RWPE2 (cell line): ENCODE measurements at places on chromosomes 12 and 14.

DNA sequence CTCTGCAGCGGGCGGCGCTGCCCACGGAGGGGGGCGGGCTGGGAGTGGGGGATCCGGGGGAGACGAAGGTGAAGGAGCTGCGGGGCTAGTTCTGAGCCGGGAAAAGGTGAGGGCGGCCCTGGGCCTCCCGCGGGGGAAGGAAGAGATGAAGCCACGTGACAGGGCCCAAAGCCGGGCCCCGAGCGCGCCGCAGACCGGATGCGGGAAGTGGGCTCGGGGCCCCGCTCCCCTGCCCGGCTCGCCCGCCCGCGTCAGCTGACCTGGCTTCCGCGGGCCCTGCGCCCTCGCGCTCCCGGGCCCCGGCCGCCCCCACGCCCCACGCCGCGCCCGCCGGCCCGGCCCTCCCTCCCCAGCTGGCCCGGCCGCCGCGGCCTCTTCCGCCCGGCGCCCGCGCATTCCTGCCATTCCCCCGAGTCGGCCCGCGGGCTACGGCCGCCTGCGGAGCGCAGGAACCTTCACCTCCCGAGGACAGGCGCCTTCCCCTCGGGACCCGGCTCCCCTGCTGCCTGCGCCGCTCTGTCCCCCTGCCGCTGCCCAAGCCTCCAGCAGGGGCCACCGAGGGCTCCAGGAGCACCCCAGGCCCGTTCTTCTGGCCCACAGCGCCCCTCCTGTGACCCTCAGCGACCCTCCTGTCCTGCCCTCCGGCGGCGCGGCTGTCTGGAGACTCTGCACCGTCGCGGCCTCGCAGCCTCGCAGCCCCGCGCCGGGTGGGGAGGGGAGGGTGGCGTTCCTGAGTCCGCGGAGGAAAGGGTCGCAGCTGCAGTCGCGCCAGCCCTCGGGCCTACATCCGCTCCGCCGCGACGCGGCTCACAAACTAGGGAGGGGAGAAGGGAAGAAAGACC lies 20.4 kb downstream of the NINJ2 start:
- no peak for DNase-seq

DNA sequence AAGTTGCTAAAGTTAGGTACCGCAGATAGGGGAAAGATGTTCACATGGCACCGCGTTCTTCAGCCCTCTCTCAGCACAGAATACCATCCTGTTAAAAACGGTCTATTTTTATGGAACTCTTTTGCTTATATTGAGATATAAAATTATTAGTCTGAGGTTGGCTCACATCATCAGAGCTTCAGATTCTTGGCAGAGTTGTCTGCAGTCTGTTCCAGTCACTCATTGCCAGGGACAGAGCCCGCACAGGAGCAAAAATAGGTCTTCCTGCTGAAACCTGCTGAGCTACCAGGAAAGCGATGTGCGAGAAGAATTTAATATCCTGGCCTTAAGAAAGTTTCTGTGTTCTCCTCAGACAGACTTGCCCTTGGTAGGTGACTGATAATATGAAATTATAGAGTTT lies 249.8 kb downstream of the VRK1 start:
- DNase-seq: no peak

- DNase-seq: no peak
These were observed 178.1 kb upstream of the DDHD1 start for GRCh38 chr14:53331247-53331646.

GRCh38 chr12:52636592-52637258 lies 15.3 kb downstream of the KRT2 start:
- DNase-seq: no peak

- DNase-seq: no peak
These were observed 5.8 kb downstream of the WSB2 start for GRCh38 chr12:118055144-118055557.

- no peak for DNase-seq
These were observed 35.8 kb downstream of the BCAT1 start for GRCh38 chr12:24913130-24913529.

- DNase-seq: no peak
These were observed 101.7 kb downstream of the CACNA1C start for GRCh38 chr12:2154521-2154920.

DNA sequence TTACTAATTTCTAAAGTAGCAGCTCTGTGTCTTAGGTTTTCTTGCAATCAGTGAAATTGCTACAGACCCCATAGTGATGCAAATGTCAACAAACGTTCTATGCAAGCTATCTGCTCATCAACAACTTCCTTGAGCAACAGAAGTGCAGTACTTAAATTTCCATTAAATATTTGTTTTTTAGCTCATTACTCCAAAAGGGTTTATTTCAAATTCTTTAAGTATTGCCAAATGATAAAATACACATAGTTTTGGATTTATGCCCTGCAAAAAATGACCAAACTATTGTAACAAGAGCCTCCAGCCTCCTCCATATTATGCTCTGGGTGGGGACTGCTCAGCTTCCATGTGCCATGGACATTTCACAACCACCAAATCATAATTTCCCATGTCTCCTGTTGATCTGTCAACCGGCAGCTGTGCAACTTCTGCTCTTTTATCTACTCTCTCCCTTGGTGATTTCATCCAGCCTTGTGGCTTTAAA lies 4.4 kb downstream of the BDKRB1 start:
- DNase-seq: peak; percentile 10

GRCh38 chr12:88638388-88638787 lies 58.1 kb upstream of the KITLG start:
- DNase-seq: no peak

- DNase-seq: no peak
These were observed 53.1 kb downstream of the FOXN4 start for GRCh38 chr12:109256011-109256410.

DNA sequence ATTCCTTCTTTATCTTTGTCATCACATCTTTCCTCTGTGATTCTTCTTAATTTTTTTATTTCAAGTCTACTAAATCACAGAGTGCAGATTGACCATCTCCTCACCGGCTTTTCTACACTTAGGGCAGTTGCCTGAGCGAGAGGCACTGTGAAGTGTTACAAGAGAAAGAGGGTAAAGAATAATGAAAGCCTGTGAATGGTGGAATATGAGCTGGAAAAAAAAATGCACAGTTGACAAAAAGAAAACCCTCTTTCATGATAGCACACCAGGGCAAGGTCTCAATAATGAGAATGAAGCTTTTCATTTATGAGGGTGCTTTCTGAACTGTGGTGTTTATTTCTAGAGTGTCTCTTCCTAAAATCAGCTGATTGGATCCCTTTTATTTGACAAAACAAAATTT lies 106.2 kb upstream of the PDE3A start:
- no peak for DNase-seq

DNA sequence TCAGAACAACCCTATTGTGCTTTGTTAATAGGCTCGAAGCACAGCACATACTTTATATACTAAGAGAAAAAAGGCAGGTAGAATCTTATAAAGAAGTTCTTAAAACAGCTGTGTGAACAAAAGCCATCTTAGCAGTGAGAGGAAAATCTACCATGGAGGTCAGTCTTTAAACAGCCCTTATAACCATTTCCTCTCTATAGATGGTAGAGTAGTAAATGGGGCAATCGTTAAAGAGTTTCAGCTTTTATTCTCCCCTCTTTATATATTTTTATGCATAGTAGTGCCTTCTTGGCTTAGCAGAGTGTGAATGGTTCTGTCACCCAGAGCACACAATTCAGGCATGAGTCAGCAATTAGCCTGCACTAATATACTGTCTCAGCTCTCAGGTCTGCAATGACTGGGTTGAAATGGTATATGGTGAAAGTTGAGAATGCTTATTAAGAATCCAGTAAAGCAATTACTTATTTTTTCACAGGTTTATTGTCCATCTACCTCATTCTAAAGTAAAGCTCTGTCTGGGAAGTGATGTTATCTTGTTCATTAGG lies 305.0 kb downstream of the NELL2 start:
- DNase-seq: no peak

DNA sequence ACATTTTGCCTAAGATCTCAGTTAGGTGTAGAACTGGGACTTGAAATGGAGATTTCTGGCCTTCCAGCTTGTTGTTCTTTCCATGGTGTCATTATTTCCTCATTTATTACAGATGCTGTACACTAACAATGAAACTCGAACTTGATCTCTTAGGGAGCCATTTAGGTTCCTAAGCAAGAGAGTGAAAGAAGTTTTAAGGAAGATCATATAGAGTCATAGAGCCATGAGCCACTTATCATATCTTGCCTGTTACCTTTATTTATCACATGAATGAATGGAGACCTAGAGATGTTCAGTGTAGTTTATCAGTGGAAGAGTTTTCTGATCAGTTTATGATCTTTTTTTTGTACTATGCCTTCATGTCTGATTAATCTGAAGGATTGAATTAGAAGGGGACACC lies 9.9 kb downstream of the HELB start:
- no peak for DNase-seq

DNA sequence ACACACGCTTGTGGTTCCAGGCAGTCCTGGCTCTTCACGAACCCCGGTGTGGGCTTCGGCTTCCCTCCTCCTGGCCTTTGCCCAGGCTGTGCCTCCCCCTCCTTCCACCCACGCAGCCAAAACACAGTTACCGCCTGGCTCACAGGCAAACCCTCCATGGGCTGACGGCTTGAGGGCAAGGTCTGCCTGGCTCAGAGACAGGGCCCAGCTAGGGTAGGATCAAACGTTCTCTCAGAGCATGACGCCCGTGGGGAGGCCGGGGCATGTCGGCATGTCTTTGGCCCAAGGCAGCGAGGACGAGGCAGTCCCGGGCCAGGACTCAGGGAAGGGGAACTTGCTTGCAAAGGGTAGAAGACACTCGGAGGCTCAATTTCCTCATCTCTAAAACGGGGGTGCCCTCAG lies 2.1 kb downstream of the SLC25A47 start:
- DNase-seq: no peak

- no peak for DNase-seq
These were observed 365.4 kb downstream of the EMP1 start for GRCh38 chr12:13561923-13562322.

DNA sequence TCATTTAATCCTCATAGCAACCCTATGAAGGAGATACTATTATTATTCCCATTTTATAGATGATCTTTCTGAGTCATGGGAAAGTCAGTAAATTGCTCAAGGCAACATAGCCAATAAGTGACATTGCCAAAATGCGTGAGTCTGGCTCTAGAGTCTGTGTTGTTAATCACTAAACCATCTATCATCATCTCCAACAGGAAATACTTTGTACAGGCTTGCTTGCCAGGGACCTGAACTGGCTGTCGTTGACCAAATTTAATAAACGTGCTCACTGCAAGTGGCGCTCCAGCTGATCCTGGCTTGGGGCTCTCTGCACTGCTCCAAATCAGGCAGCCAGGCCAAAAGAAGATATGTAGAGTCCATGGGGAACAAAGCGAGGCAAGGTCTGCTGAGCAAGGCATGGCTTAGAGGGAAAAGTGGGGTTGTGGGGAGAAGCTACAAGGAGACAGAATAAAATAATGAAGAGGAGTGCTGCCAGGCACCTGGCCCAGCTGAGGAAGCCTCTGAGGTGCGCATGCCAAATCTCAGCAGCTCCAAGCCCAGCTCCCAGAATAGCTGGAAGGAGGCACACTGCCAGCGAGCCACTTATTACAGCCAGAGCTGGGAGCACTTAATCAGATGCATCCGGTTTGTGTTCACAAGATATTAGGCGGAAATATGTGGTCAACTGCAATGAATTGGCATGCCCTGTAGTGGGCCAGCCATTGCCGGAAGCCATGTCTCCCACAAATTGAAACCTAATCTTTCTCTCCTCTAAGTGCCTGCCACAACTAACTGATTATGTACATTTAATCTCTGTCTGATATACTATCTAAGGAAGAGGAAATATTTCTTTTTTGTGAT lies 43.3 kb upstream of the PTPRO start:
- peak; percentile 75 for DNase-seq

- DNase-seq: no peak
These were observed 375.3 kb downstream of the C12orf75 start for GRCh38 chr12:105705765-105706164.

GRCh38 chr12:101013993-101014392 lies 196.0 kb downstream of the SLC5A8 start:
- no peak for DNase-seq

DNA sequence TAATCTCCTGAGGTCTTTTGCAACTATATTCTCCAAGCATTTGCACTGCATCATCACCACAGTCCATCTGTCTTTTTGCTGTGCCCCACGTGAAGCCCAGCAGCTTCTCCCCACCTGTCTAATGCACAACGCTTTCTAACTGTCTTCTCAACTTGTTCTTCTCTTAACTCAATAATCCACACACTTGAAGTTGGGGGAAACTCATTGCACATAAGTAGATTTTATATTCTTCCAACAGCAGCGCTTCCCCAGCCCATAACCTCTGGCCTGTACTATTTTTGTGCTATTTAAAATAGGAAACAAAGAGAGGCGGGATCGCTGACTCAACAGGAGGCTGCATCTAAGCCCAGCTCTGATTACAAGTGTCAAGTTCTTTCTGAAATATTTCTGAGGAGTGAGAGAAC lies 226.7 kb downstream of the GXYLT1 start:
- no peak for DNase-seq

- no peak for DNase-seq
These were observed 3.6 kb downstream of the STAT6 start for GRCh38 chr12:57107456-57108155.

- DNase-seq: no peak
These were observed 401.7 kb downstream of the TRHDE start for GRCh38 chr12:72673853-72674252.

GRCh38 chr12:3272958-3273357 lies 195.8 kb downstream of the TSPAN9 start:
- DNase-seq: no peak

DNA sequence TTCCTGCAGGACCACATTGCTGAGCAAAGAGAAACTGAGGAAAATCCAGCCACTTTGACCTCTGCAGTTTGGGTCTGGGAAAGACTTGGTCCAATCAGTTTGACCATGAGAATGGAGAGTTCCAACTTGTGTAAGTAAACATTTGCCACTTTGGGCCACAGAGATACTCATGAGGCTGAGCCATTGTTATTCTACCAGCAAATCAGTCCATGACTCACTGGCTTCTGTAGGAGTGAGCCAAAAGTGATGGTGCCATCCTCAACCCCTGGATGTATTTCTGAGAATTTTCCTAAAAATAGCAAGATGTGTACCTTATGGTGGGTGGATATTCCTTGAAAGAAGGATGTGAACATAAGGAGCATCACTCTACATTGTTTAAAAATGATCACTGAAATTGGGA lies 192.9 kb upstream of the OR4E1 start:
- DNase-seq: no peak

GRCh38 chr14:102264355-102264754 lies 40.6 kb downstream of the MOK start:
- no peak for DNase-seq

DNA sequence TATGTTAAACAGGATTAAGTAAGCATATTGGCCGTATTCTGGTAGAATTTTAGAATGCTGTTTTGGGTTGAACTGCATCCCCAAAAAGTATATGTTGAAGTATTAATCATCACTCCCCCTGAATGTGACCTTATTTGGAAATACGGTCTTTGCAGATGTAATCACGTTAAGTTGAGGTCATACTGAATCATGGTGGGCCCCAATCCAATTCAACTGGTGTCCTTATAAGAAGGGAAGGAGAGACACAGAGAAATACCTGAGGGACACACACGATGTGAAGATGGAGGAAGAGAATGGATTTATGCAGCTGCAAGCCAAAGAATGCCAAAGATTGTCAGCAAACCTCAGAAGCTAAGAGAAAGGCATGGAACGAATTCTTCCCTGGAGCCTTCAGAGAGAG lies 268.6 kb downstream of the ITPR2 start:
- DNase-seq: no peak

- no peak for DNase-seq
These were observed 903.6 kb upstream of the TMEM132C start for GRCh38 chr12:127363392-127363791.

GRCh38 chr12:56293795-56294194 lies 6.3 kb downstream of the CS start:
- DNase-seq: no peak

- no peak for DNase-seq
These were observed 101.8 kb upstream of the DYRK2 start for GRCh38 chr12:67546746-67547145.

- DNase-seq: no peak
These were observed 19.0 kb upstream of the NDUFA12 start for GRCh38 chr12:95022477-95022876.
